Stomach (tissue), 19 donors: ENCODE measurements at places on chromosomes 4 and X. TPM values are rescaled to one million over a fixed set of nuclear protein-coding genes. Genes with fewer than 3 reads are reported as not detected.

DNA sequence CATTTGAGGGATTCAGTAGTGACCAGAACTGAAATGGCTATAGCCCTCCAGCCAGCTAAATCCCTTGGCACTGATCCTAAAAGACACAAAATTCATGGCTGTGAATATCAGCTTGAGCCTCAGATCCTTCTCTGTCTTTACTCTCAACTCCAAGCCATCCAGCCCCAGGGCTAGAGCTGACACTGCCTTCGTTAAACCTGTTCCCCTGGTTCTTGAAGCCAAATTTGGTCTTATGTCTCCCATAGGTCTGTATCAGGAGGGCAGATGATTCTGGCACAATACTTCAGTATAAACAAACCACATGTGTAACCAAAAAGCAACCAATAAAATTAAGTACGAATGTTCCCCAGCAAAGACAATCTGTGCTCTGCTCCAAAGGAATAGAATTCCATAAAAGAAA is 78.0 kb downstream of the ANOS1 start:
- no peak overlapping the region for H3K4me3 ChIP-seq
- H3K27me3 ChIP-seq, result no peaks in the 10 kb centered on the region
- DNase-seq, result no peak
- no peak overlapping the region for H3K27ac ChIP-seq

DNA sequence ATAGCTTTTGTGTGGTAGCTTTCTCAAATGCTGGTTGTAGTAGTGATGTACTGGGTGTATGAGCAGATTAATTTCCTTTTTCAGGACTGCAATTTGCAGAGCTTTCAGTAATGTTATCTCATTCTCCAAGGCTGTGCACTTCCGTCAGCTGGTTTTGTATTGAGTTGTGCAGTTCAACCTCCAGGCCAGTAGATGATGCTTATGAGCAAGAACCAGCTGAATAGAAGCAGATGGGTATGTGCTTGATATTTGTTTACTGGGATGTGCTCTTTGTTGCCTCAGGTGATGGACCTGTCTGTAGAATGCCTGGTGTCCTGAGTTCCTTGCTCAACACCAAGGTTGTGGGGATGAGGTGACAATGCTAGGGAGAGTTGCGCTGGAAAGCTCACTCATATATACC is 462.8 kb downstream of the PCDH18 start:
- H3K27ac ChIP-seq, result no peak overlapping the region
- H3K4me3 ChIP-seq, result no peak overlapping the region
- H3K36me3 ChIP-seq, result no peaks in the 10 kb centered on the region
- no peak for DNase-seq

DNA sequence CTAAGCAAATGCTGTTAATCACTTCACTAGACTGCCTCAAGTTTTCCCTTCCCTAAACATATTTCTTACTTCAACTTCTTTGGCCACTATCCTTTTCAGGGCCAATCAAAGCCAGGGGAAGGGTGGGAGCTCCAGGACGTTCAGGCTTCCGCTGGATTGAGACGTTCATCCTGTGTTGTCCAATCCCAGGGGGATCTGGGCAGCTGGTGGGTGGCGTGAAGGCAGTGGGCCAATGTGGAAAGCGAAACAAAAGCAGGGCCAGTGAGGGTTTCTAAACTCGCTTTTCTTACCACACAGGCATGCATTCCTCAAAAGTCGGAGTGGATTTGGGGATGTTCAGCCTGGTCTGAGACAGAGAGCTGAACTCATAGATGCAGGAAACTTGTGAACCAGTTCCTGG is 7.6 kb downstream of the CXCL13 start:
- no peak for DNase-seq
- no peaks in the 10 kb centered on the region for H3K27me3 ChIP-seq
- H3K4me3 ChIP-seq, result no peak overlapping the region
- no peaks in the 10 kb centered on the region for H3K36me3 ChIP-seq
- no peaks in the 10 kb centered on the region for H3K4me1 ChIP-seq

- peak overlapping the region; percentile 59 for H3K4me3 ChIP-seq
- peak overlapping the region; percentile 2 for H3K27ac ChIP-seq
- H3K27me3 ChIP-seq, result no peaks in the 10 kb centered on the region
- peak; percentile 68 for DNase-seq
Observed at GRCh38 chrX:103918571-103919269, 43.7 kb upstream of the TMSB15B start.

- no peak for DNase-seq
- H3K27ac ChIP-seq, result no peak overlapping the region
- H3K4me3 ChIP-seq, result no peak overlapping the region
- H3K4me1 ChIP-seq, result peaks cover 66% of the 10 kb centered on the region
Observed at GRCh38 chr4:70737006-70737405, 15.2 kb downstream of the RUFY3 start.

- H3K27ac ChIP-seq, result no peak overlapping the region
- no peaks in the 10 kb centered on the region for H3K36me3 ChIP-seq
- H3K4me1 ChIP-seq, result no peaks in the 10 kb centered on the region
- no peak overlapping the region for H3K4me3 ChIP-seq
- peak; percentile 44 for DNase-seq
- H3K27me3 ChIP-seq, result no peaks in the 10 kb centered on the region
Observed at GRCh38 chrX:8971116-8971515, 62.8 kb downstream of the FAM9B start.

GRCh38 chr4:66785479-66785878 is 759.8 kb downstream of the CENPC start:
- H3K4me3 ChIP-seq, result no peak overlapping the region
- no peak overlapping the region for H3K27ac ChIP-seq
- H3K27me3 ChIP-seq, result no peaks in the 10 kb centered on the region
- DNase-seq, result no peak
- no peaks in the 10 kb centered on the region for H3K4me1 ChIP-seq

DNA sequence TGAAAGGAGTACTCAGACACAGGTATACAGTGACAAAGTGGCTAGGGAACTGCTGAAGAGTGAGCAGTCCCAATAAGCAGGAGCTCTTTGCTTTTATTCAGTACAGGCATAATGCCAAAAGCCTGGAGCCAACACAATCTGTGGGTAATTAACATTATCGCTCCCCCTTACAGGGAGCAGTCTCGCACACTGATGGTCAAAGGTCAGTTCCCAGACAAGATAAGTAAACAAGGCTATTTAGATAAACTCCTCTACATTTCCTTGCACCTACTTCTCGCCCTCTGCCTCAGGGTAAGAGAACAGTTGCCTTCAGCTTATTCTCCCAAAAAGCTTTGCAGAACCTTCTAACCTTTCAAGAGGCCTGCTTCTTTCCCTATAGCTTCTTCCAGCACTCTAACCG is 73.9 kb upstream of the TAF9B start:
- H3K4me3 ChIP-seq, result no peak overlapping the region
- H3K27me3 ChIP-seq, result no peaks in the 10 kb centered on the region
- no peaks in the 10 kb centered on the region for H3K4me1 ChIP-seq
- no peak for DNase-seq

GRCh38 chrX:10615931-10616774 is 4.2 kb downstream of the MID1 start:
- H3K36me3 ChIP-seq, result no peaks in the 10 kb centered on the region
- peak; percentile 43 for DNase-seq
- no peak overlapping the region for H3K27ac ChIP-seq

GRCh38 chrX:148947399-148947975 is 447.1 kb downstream of the AFF2 start:
- H3K36me3 ChIP-seq, result no peaks in the 10 kb centered on the region
- no peak for DNase-seq
- no peak overlapping the region for H3K27ac ChIP-seq
- H3K4me3 ChIP-seq, result no peak overlapping the region
- no peaks in the 10 kb centered on the region for H3K27me3 ChIP-seq
- no peaks in the 10 kb centered on the region for H3K4me1 ChIP-seq

DNA sequence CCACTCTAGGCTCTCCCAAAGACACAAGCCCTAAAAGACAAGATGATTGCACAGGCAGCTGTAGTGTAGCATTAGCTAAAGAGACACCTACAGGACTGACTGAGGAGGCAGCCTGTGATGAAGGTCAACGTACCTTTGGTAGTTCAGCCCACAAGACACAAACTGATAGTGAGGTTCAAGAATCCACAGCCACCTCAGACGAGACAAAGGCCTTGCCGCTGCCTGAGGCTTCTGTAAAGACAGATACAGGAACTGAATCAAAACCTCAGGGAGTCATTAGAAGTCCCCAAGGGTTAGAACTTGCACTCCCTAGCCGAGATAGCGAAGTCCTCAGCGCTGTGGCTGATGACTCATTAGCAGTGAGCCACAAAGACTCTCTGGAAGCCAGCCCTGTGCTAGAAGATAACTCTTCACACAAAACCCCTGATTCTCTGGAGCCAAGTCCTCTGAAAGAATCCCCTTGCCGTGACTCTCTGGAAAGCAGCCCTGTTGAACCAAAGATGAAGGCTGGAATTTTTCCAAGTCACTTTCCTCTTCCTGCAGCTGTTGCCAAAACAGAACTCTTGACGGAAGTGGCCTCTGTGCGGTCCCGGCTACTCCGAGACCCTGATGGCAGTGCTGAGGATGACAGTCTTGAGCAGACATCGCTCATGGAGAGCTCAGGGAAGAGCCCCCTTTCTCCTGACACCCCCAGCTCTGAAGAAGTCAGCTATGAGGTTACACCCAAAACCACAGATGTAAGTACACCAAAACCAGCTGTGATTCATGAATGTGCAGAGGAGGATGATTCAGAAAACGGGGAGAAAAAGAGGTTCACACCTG is 306.3 kb downstream of the ANK2 start:
- no peaks in the 10 kb centered on the region for H3K36me3 ChIP-seq
- no peaks in the 10 kb centered on the region for H3K4me1 ChIP-seq
- peak; percentile 27 for DNase-seq
- peak overlapping the region; percentile 21 for H3K4me3 ChIP-seq
- H3K27me3 ChIP-seq, result no peaks in the 10 kb centered on the region

DNA sequence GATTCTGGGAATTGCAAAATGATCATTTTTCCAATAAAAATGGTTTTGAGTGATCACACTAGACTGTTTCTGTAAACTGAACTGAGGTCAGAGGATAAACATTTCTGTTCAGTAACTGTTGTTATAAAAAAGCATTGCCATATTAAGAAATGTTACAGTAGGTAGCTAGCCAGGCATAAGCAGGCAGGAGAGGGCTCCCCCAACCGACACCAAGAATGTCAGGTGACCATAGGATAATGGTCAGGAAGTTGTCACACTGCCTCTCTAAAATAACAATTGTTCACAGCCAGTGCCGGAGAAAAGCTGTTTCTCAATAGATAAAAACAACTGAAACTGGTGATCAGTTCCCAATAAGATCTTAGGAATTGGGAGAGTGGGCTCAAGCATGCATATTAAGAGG is 306.2 kb upstream of the SLIT2 start:
- H3K27ac ChIP-seq, result no peak overlapping the region
- no peaks in the 10 kb centered on the region for H3K36me3 ChIP-seq
- no peak for DNase-seq

- DNase-seq, result no peak
- no peak overlapping the region for H3K27ac ChIP-seq
- no peaks in the 10 kb centered on the region for H3K36me3 ChIP-seq
- H3K4me1 ChIP-seq, result no peaks in the 10 kb centered on the region
Observed at GRCh38 chrX:153565996-153566580, 32.9 kb downstream of the CCNQ start.

GRCh38 chrX:12903646-12904045 is 2.8 kb upstream of the TLR8 start:
- H3K27ac ChIP-seq, result no peak overlapping the region
- peak; percentile 11 for DNase-seq
- no peak overlapping the region for H3K4me3 ChIP-seq
- no peaks in the 10 kb centered on the region for H3K36me3 ChIP-seq
- H3K27me3 ChIP-seq, result no peaks in the 10 kb centered on the region

DNA sequence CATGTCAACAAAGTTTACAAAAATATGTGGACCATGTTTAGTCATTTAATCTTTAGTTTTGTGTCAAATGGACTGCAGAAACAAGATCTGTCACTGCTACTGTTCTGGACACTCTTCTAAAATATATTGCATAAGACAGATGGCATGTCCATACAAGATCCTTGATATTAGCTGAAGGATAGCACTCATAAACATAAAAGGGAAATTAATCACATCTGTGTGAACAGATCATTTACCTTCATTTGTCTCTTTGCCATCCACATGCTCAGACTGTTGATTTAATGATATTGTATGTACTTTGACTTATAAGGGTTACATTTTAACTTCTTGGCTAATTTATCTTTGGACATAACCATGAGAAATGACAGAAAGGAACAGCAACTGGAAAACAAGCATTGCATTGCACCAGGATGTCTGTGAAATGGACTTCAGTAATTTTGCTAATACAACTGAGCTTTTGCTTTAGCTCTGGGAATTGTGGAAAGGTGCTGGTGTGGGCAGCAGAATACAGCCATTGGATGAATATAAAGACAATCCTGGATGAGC is at the start of gene UGT2B7:
Gene UGT2B7 (plus strand): TSS at position 364 of the 546 bp plus-strand sequence. CDS start 47 bp downstream, at position 411.
- no peak for DNase-seq
- H3K36me3 ChIP-seq, result no peaks in the 10 kb centered on the region
- H3K4me3 ChIP-seq, result no peak within 1 kb of the TSS
- no peaks in the 10 kb centered on the region for H3K27me3 ChIP-seq
- no peak within 1 kb of the TSS for H3K27ac ChIP-seq

The TKTL1 gene
- not detected for total RNA-seq

The HS3ST1 gene
- not detected for total RNA-seq

The ZFP42 gene
- not detected for total RNA-seq

The HSFX4 gene
- total RNA-seq, result not detected

The GAK gene
- 194 TPM for total RNA-seq

The SMIM31 gene
- total RNA-seq, result 21.7 TPM

The HELT gene
- not detected for total RNA-seq

The CSAG3 gene
- total RNA-seq, result not detected

The TKTL2 gene
- 0.87 TPM for total RNA-seq
